Large intestine (tissue), 12 donors: ENCODE measurements at places on chromosomes 13 and 19. TPM values are rescaled to one million over a fixed set of nuclear protein-coding genes. Genes with fewer than 3 reads are reported as not detected.

GRCh38 chr19:46513461-46514236 is 18.0 kb upstream of the PNMA8B start:
- peak; percentile 52 for DNase-seq

DNA sequence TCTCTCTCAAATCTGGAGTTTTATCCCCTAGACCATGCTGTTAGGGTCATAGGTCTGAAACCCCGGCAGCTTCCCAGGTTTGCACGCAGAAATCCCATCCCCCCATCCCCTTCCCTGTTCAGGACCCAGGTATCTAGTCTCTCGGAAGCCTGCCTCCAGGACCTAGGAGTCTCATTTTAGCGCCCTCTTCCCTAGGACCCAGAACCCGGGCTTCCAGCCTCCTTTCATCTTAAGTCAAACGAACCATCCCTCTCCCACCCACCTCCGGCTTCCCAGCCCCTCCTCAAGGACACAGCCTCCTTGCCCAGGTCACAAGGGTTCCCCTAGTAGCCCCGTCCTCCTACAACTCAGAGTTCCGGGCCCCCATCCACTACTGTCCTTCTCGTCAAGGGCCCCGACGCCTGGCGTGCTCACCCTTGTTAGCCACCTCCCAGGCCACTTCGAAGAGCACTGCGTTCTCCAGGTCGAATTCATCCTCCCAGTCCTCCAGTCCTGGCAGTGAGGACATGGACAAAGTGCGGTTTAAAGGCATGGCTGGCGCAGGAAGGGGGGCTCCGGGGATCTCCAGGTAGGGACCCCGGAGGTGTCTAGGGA is 431 bp downstream of the GYS1 start:
- no peak for DNase-seq

Gene SGCG
- polyA plus RNA-seq: 0.79 TPM

Gene RNF225
- not detected for polyA plus RNA-seq

DNA sequence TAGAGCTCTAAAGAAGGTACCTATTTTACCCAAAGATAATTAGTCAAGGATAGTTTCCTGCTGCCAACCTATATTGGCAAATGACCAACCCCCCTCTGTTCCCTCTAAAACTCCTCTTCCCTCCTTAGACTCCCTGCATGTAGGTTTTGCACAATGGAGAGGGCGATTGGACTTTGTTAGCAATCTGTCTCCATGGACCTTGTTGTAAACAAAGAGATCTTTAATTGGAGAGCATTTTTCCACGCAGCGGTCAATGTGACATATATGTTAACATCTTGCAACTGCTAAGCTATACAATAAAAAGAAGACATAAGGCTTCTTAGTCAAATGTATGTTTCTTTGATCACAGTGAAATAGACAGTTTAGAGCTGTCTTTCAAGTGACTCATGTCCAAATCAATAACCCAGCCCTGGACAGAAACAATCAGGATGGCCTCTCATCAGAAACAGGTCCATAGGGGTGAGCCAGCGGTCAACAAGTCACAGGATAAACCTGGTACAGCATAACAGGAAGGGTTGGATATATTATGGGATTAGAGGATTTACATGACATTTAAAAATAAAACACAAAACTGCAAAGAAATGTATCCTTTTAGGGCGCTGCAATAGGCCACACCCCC is 69.7 kb upstream of the UBL3 start:
- peak; percentile 76 for DNase-seq

GRCh38 chr13:33512880-33513554 is 227.5 kb upstream of the STARD13 start:
- no peak for DNase-seq

DNA sequence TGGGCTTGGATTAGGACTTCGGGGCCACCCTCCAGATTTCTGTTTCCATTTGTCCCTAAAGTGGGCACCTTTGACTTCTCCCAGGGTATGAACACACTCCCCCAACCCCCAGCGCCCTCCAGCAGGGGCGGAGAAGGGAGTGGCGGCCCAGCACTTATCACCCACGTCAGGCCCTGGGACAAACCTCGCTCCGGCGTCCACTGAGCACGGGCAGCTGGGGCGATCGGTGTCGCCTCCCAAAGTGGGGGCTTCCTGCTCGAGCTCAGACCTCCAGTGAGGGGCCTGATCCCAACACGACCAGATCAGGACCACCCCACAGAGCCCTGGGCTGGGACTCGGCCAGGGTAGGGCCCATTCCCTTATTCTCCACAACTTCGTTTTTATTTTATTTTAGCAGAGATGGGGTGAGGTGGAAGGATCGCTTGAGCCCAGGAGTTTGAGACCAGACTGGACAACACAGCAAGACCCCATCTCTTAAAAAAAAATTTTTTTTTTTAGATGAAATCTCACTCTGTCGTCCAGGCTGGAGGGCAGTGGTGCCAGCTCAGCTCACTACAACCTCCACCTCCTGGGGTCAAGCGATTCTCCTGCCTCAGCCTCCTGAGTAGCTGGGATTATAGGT is 3.7 kb upstream of the TCF3 start:
- DNase-seq: no peak

Gene CPT1C
- 7.4 TPM for polyA plus RNA-seq

- DNase-seq: peak; percentile 91
These were observed 53.4 kb downstream of the TSSK6 start for GRCh38 chr19:19461671-19462622.

GRCh38 chr13:28031896-28032288 is 43.4 kb upstream of the URAD start:
- DNase-seq: no peak
